ENCODE measurements at places on chromosomes 5 and 9.

GRCh38 chr5:167720259-167720658 is 571.2 kb upstream of the WWC1 start:
- no peak for DNase-seq

- no peak for DNase-seq
Measured at GRCh38 chr5:157821822-157822622, 36.9 kb downstream of the CLINT1 start.

GRCh38 chr9:137445275-137445807 is 4.2 kb upstream of the ENTPD8 start:
- no peak for DNase-seq

DNA sequence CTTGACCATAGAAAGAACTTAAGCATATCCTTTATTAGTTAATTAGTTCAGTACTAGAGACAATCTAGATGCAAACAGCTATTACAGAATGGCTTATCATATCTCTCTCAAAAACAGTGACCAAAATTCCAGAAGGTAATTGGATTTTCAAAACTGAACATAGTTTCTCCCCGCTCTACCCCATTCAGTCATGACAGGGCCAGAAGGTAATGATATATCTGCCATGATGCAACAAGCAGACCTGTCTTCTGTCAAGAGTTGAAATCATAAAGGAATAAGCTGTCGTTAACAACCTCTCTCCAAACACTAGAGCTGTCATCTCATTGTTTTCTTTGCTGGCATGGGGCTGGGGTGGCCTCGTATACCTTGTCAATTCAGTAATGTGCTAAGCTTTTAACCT is 200.5 kb upstream of the POU5F2 start:
- no peak for DNase-seq

DNA sequence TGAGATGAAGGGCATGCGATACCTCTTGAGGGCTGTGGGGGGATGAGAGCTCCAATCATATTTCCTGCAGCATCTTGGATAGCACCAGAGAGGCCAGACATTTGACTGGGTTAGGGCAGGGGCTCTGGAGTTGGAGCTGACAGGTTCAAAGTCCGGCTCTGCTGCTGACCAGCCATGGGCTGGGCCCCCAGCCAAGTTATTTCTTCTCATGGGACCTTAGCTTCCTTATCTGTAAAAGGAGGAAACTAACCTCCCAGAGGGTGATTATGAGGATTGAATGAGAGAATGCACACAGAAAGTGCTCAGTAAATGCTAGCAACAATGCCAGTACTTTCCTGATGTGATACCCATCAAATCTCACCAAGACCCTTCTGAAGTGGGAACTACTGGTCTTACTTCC is 65.2 kb upstream of the SLC25A51 start:
- DNase-seq, result no peak

DNA sequence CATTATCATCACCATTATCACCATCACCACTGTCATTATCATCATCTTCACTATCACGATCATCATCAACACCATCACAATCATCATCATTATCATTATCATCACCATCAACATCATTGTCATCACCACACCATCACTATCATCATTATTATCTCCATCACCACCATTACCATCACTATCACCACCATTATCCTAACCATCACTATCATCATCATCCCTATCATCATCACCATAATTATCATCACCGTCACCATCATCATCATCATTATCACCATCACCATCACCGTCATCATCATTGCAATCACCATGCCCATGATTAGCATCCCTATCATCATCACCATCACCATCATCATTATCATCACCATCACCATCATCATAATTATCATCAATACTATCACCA is 311.9 kb downstream of the IRX2 start:
- DNase-seq, result no peak

DNA sequence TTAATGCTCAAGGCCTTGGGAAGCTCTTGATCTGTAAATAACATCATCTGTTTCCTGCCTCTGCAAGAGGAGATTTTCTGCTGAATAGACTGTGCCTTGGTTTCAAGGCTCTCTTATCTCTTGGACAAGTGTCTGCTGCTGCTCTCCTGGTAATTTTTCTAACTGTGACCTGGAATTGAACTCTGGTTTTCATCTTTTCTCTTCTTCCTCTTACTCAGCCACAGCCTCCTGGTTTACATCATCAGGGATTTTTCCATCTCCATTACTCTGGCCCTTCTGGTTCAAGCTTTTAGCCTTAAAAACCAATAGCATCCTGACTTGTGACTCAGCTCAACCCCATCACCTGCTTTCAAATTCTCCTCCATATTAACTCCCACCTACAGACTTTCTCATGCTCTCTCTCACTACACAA is 49.6 kb upstream of the ITGA1 start:
- no peak for DNase-seq

DNA sequence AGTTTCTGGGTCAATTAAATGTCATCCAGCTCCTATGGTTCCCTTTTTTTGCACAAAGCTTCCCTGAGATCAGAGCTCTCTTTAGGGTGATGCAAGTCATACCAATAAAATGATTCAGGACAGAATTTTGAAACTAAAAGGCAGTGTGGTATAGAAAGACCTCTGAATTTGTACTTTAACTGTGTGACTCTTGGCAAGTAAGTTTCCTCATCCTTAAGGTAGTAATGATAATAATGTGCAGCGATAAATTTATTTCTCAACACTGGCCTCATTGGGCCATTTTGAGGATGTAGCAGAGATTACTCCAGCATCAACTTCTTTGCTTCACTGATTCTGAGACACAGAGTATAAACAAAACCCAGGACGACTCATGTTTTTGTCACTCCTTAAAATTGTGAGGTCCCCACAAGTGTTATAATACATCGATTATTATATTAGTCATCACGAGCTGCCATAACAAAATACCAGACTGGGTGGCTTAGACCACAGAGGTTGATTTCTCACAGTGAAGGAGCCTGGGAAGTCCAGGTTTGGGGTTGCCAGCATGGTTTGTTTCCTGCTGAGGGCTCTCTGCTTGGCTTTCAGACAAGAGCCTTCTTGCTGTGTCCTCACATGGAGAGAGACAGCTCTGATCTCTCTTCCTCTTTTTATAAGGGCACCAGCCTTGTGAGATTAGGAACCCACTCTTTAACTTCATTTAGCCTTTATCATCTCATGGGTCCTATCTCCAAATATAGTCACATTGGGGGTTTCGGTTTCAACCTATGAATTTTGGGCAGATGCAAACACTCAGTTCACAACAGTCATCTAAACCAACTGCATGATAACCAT is 293.0 kb downstream of the ZNF608 start:
- no peak for DNase-seq

- no peak for DNase-seq
Measured at GRCh38 chr5:11300736-11301135, 539.7 kb upstream of the DAP start.

DNA sequence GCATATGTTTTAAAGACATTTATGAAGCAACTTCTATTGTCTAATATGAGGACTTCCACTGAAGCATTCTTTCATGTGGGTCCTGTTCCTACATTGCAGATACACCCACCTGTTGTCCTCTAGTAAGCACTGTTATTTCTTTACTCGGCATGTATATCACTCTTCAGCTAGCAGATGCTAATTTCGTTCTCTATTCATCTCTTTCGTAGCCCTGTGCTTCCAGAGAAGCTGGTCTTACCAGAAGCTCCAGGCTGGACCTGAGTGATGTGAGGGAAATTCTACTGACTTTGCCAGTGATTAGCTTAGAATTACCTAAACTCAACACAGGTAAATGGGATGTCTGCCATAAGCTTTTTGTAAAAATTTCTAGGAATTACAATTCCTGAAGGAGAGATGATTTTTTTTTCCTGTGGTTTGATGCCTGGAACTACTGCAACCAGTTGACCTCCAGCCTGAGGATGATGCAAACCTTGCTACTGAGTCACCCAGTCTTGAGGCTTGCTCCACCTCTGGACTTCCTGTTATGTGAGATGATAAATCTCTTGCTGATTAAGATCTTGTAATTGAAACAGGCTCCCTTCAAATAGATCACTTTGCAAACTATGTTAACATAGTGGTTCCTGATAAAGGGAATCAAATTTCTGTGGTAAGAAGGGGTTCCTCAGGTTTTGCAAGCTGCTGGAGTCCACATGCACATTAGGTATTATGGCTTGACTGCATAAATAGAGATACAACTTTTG is 52.2 kb upstream of the SPINK5 start:
- DNase-seq, result no peak

- no peak for DNase-seq
Measured at GRCh38 chr5:74294231-74294705, 346.3 kb downstream of the ENC1 start.

DNA sequence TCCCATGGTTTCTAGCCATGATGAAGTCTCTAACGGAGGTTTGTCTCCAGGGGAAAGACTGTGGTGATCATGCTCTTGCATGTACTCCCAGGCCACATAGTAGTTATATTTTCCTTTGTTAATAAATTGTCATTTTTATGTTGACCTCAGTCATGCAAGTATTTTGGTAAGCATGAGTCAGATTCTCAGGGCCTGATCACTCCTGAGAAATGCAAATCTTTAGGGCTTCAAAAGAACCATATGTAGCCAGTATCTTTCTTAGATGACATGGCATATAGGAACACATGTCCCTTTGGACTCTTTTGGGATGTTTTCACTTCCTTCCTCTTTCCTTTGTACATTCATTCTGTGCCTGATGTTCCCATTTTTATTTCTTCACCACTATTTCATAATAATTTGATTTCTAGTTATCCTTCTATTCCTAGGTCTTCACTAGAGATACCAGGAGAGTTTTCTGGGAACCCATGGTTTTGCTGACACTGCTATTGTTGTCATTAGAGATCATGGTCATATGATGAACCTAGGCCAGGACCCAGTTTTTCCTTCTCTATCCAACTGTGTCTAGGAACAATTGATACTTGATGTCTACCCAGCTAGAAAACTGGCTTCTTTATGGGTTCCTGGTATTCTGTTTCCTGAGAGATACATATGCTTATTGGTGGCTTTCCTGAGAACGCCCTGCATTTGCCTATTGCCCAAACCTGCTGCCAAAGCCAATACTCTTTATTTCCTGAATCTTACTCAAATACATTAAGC is 248.1 kb upstream of the NREP start:
- no peak for DNase-seq

GRCh38 chr5:66339896-66340295 is 195.8 kb downstream of the SREK1 start:
- no peak for DNase-seq

DNA sequence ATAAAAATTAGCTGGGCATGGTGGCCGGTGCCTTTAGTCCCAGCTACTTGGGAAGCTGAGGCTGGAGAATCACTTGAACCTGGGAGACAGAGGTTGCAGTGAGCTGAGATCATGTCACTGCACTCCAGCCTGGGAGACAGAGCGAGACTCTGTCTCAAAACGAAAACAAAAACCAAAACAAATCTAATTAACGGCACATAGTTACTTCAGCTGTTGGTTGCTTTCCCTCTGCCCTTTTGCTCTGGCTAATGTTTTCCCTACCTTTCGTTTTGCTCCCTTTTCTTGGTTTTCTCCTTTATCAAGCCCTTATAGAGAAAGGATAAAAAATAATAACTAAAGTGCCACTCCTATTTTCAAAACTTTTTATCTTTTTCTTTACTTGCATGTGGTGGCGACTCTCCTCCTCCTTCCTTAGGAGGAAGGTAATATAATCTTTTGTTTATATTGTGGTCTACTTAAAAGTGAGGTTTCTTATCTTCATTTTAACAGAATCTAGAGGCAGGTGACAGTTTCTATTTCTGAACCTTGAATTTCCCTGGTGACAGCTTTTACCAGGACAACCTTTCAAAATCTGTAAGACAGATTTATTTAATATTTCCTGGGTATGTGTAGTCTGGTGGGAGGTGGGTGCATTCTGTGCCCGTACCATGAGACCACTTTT is 125.4 kb downstream of the ARHGEF28 start:
- DNase-seq, result no peak

- no peak for DNase-seq
Measured at GRCh38 chr5:92505925-92506324, 1075.1 kb downstream of the NR2F1-AS1 start.
